ENCODE measurements at places on chromosomes 5 and 9.

GRCh38 chr5:128109138-128109537, 25.6 kb downstream of the SLC12A2 start:
- DNase-seq: no peak

GRCh38 chr9:75233011-75233410, 144.7 kb downstream of the OSTF1 start:
- no peak for DNase-seq

DNA sequence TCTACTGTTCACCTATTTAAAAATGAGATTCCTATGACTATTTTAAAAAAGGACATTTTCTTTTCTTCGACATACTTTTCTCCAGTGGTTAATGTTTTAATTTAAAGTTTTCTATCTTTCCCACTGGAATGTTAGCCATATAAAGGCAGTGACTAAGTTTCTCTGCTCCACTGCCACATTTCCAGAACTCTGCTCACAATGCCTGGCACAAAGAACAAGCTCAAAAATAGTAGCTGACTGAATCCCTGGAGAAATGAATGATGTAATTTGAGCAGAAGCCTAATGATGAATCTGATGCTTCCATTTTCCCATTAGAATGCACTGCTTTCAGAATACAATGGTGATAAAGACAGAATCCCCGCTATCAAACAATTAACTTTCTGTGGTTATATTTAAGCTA, 817.8 kb downstream of the MTRR start:
- peak; percentile 16 for DNase-seq

GRCh38 chr9:130471411-130472183, 26.8 kb downstream of the ASS1 start:
- DNase-seq: no peak

DNA sequence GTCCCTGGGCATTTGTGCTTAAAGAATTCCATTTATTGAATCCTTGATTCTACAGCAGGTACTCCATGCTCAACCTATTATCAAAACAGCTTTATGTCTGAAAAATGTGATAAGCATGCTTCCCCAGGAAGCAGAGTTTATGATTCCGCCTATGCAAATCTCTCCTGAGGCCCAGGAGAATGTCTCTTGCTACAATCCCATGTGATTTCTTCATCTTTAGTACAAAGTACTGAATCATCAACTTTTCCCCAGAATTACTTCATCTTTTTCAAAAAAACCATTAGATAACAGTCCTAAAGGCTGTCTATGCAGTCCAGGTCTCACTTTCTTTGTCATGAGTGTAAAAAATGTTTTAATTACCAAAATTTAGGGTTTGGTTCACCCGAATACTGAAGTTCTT, 130.2 kb upstream of the ADAMTSL1 start:
- DNase-seq: no peak

- no peak for DNase-seq
These were observed 49.8 kb upstream of the SH3PXD2B start for GRCh38 chr5:172503925-172504700.

GRCh38 chr5:38802125-38802524, 43.7 kb upstream of the OSMR start:
- no peak for DNase-seq

DNA sequence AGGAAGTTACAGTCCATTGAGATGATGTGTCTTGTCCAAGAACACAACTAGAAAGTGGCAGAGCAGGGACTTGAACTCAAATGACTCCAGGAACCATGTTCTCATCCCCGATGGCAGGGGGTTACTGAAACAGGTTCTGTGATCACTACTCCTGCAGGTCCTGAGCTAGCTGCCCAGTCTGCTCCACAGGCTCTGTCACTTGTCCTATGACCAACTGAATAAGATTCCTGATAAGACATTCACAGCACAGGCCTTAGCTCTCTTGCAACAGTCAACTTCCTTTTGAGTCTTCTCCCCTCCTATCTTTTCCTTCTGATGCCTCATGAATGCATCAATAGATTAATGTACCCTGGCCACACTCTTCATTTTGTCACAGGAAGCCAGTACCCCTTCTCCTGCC, 109.2 kb downstream of the SH3TC2 start:
- DNase-seq: no peak

DNA sequence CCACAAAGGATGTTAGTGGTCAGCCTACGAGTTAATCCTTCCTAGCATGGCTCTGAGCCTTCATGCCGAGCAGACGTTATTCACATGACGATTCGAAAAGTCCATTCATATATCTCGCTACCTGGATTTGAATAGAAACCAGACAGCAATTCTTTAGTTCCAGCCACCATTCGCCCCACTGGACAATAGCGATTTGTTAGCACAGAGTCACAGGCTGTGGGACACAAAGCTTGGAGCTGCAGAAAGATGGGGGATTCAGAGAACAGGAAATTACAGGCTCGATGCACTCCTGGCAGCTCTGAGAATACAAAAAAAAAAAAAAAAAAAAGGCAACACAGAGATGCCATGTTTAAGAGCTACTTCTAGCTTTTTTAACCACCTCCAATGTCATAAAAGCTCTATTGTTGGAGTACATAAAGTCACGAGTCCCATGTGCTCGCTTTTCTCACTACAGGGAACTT, 110.7 kb downstream of the NR6A1 start:
- DNase-seq: peak; percentile 74

DNA sequence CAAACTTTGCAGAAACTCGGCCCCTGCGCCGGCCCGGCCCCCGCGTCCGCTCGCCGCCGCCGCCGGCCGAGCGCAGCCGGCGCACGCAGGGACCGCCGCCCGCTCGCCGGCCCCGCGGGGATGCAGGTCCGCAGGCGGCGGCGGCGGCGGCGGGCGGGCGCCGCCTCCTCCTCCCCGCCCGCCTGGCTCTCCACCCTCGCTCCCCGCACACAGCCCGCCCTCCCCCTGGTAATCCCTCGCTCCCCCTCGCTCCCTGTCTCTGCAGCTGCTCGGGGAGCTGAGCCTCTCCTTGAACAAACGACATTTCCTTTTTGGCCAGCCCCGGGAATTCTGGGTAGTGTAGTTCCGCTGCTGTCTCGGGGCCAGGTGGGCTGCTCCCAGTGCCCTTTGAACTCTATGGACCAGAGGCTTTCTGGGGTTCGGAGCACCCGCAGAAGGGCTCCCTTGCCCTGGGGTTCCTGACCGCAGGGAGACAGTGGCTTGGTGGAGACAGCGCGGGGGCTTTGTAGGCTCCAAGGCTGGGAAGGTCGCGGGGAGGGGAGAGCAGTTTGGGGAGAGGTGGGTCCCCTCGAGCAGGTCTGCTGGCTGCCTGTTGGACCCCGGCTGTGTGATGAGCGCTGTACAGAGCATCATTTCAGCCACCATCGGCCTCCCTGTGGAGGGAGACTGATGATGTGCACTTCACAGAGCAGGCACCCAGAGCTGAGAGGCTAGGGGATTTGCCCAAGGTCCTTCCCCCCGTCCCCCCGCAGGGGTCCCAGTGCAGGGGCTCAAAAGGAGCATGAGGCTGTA, 1.8 kb upstream of the FAM78A start:
- peak; percentile 85 for DNase-seq
